ENCODE measurements at places on chromosomes 11 and 22.
A peak's percentile ranks its signal among the peaks of the same experiment; 100 is the strongest.

GRCh38 chr11:92225125-92225567 is 528 bp downstream of the FAT3 start:
- no peak for DNase-seq

DNA sequence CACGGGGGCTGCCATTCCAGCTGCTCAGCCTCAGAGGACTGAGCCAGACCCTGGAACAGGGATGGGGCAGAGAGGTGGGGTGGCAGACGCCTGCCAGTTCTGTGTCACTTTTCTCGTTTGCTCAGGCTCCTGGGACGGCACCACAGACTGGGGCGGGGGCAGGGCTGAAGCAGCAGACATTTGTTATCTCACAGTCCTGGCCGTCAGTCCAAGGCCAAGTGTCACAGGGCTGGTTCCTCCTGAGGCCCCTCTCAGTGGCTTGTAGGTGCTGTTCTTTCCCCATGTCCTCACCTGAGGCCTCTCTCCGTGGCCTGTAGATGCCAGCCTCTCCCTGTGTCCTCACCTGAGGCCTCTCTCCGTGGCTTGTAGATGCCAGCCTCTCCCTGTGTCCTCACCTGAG is 24.7 kb downstream of the TPCN2 start:
- no peak for DNase-seq

GRCh38 chr11:10405865-10406592 is 49.0 kb upstream of the AMPD3 start:
- DNase-seq = peak; percentile 79

DNA sequence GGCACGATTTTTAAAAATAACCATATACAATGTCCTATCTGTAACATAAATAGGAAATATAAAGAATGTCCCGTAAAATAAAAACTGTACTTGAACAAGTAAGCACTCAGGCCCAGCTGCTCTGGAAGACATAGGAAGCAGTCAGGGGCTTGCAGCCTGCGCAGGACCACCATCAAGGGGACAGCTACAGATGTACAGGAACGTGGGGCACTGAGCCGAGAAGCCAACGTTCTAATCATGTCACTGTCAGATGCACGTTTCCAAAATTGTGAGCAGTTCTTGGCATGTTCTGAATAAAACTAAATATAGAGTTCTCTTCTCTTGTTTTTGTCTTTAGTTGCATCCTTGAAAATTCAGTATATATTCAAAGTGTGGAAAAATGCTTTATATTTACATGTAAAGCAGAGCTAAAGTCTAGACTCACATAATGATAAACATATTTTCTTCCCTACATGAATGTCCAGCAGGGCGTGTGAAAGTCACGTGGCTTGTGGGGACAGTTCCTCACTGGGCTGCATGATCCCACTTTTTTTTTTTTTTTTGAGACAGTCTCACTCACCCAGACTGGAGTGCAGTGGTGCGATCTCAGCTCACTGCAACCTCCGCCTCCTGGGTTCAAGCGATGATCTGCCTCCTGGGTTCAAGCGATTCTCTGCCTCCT is 28.4 kb upstream of the TSPAN18 start:
- no peak for DNase-seq

- no peak for DNase-seq
Measured at GRCh38 chr22:39282645-39283321, 36.6 kb downstream of the RPL3 start.

Measured in K562 (cell line).